ENCODE measurements at places on chromosomes 2 and 18.
A peak's percentile ranks its signal among the peaks of the same experiment; 100 is the strongest.

GRCh38 chr2:119367472-119368099, 809 bp downstream of the DBI start:
- DNase-seq, result peak; percentile 15

GRCh38 chr2:177625744-177626650, 233.4 kb downstream of the AGPS start:
- DNase-seq, result no peak

DNA sequence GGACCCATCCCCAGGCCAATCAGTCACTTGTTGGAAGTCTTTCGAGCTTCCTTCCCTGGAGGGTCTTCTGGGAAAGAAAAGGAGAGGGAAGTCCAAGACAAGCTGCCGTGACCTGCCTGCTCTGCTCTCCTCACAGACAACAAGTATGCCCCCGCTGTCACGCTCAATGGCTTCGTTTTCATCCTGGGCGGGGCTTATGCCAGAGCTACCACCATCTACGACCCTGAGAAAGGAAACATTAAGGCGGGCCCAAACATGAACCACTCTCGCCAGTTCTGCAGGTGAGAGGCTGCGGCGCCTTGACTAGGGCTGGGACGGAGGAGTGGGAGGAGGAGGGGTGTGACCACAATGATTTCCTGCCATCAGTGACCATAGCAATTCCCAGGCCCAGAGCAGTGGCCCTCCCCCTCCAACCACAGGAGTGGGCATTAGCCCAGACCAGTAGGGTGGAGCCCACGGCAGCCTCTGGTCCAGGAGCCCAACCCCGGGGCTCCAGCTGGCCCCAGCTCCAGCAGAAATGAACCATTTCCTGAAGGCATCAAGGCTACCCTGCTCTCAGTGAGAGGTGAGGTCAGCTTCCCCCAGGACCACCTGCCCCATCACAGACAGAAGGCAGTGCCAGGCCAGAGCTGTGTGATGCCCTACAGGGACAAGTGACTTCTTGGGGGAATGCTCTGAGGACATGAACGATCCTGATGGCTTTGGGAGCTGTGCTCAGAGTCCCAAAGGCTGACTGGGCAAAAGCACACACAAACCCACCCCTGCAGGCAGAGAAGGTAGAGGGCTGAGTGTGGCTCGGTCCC, 223.1 kb downstream of the ATAD2B start:
- DNase-seq, result no peak

- no peak for DNase-seq
These were observed 183.9 kb downstream of the LPIN1 start for GRCh38 chr2:11930211-11930761.

GRCh38 chr2:219289537-219290361, 10.6 kb downstream of the DNAJB2 start:
- no peak for DNase-seq

All from stimulated activated CD8-positive, alpha-beta memory T cell treated with anti-CD3 and anti-CD28 coated beads, Interleukin-4, amount 100 ng/mL, for 4 hours (primary cell).